Muscle of arm (tissue), 14 donors: ENCODE measurements at places on chromosomes 2 and 18. TPM values are rescaled to one million over a fixed set of nuclear protein-coding genes. Genes with fewer than 3 reads are reported as not detected.

DNA sequence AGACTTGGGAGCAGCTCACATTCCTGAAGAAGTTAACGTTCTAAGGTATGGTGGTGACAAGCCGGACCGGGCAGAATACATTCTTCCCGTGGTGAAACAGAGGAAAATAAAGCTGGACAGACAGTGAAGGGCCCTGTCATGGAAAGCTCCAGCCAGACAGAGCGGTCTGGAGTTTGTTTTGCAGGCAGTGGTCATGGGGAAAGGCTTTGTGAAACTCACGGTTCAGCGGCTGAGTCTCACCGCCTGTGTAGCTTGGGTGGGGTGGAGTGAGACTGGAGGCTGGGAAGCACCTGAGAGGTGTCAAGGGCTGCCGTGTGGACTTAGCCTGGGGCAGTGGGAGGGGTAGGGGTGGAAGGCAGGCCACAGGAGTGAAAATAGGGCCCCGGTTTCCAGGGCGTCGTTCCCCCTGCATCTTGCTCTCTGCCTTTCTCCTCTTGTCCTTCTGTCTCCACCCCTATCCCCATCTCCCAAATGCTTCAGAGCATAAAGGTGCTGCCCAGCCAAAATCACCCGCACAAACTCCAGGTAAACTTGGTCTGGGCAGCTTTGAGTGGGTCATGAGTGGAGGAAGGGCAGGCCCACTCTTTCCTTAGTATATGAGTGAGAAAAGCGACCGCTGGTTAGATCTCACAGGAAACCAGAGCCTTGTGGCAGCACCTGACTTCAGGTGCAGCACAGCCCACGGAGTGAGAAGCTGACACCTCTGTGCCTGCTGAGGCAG is 11.4 kb upstream of the SLC20A1 start:
- DNase-seq, result no peak

GRCh38 chr18:51953521-51953920 is 386.5 kb upstream of the DCC start:
- DNase-seq, result no peak

DNA sequence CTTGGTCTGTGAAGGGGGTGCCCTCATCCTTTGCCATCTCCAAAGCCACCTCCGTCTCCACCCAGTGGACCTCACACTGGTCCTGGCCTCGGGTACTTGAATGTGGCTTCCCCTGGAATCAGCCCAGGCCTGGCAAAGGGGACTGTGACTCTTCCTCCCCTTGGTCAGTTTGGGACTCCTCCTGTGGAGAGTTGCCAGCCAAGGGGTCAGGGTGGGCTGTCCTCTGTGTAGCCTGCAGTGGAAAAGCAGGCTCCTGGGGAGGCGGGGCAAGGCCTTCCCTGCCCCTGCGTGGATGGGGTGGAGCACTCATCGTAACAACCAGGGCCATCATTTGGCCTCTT is 59.8 kb downstream of the INHBB start:
- no peak for DNase-seq

The DIS3L2 gene
- 20.4 TPM for polyA plus RNA-seq

GRCh38 chr18:41244591-41245037 is 710.4 kb upstream of the PIK3C3 start:
- DNase-seq, result no peak

GRCh38 chr2:127575185-127575765 is 39.8 kb downstream of the MYO7B start:
- no peak for DNase-seq

- no peak for DNase-seq
Measured at GRCh38 chr2:15284614-15285013, 276.5 kb downstream of the NBAS start.

GRCh38 chr2:171512683-171513195 is 9.5 kb upstream of the CYBRD1 start:
- no peak for DNase-seq

GRCh38 chr2:144524118-144525009 is 4.4 kb upstream of the ZEB2 start:
- peak; percentile 69 for DNase-seq

- no peak for DNase-seq
Measured at GRCh38 chr2:241808721-241809382, at the start of gene NEU4. NEU4 (plus strand) TSS chr2:241809193; CDS start chr2:241814485, 5,292 bp downstream.

DNA sequence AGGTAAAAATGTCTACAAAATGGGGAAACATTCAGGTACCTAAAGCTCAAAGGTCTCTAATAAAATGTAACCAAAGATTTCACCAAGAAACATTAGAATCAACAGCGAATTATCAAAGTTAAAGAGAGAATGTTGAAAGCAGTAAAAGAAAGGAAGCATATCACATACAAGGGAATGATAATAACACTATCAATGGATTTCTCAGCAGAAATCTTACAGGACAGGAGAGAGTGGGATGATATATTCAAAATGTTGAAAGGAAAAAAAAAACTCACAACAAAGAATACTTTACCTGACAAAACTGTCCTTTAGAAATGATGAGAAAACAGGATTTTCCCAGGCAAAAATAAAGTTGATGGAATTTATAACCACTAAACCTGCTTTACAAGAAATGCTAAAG is 591.2 kb upstream of the POU3F3 start:
- DNase-seq, result no peak

DNA sequence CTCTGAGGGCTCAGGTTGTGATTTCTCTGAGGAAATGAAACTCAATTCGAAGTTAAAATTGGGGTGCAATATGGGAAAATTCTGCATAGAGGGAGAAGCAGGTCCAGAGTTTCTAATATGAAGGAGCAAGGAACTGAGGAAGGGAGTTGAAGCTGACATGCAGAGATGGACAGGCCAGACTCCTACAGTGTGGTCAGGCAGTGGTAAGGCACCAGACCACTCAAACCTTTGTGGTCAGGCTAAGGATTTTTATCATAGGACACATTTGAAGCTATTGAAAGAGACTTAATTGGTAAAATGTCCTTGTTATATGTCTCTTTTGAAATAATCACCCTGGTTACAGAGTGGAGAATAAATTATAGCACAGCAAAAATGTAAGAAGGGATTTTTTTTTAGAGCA is 1074.8 kb upstream of the CDH2 start:
- DNase-seq, result no peak

DNA sequence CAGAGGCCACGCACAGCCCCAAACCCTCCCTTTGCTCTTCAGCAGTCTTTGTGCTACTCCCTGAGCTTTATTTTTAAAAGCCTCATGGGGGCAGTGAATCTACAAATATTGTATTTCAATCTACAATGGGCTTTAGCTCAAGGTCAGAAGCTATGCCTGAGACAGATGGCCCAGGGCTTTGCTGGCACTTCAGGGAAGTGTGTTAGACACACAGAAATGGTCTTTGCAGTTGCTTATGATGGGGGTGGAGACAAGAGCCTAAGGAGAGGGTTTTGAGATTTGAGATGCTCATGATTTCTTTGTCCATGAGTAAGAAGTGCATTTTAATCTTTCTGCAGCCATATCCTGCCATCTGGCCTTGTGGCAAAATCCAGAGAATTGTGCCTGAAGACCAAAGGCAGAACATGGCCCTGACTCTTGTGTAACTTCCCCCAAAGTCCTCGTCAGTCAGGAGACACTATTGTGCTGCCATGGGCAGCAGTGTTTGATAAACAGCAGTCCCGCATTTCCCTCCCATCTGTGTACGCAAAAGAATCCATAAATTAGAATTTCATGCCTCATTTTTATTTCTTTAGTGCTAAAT is 92.6 kb downstream of the VAPA start:
- no peak for DNase-seq

- no peak for DNase-seq
Measured at GRCh38 chr2:2719781-2720180, 388.7 kb upstream of the MYT1L start.

The CMPK2 gene
- 3.1 TPM for polyA plus RNA-seq

DNA sequence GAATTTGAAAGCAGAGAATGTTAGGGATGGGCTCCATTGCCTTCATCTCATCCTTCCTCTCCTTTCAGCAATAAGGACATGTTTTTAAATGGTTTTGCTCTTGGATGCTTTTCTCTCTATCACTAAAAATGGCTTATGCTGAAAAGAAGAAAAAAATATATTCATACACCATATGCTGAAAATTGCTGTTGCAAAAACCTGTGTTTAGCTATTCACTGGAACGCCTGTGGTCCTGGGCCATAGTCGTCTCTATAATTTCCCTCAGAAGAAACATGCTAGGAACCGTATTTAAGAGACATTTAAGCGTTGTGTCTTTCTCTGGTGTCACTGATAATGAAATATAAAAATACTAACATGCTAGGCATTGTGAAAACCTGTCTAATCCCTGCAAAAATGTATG is 324.9 kb downstream of the TSN start:
- no peak for DNase-seq

DNA sequence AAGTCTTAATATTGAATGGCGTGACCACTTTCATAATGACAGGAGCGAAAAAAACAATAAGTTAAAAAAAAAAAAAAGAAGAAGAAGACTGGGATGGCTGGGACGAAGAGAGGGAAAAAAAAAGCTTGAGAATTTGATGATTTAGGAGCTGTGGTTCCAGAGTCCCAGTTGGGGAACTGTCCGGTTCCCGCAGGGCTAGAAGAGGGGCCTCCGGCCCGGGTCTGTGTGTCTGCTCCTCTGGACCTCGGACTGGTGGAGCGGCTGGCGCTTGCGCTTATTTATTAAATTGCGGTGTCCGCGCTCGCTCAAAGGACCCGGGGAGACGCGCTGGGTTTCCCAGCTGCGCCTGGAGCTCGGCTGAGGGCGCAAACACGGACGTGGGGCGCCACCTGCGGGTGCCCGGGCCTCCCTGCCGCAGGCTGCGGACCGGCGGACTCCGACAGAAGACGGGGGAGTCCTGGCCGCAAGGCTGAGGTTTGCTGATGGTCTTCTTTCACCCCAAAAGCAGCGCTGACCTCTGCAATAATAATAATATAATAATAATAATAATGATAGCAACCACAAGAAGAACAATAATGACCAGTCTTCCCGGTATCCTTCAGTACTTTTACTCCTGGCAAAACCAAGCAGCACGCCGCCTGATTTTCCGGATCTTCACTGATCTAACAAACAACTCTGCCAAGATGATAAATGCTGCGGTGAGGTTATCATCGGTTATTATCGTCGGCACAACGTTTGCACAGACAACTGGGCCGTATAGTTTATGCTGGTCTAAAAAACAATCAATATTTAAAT is at the start of gene CBLN2:
Gene CBLN2, minus strand, starts transcription at position 251 of the 795 bp plus-strand sequence. CDS start 2,182 bp downstream, outside the sequence.
- DNase-seq, result peak; percentile 46
